ENCODE measurements at places on chromosomes 11 and 22.

- DNase-seq, result no peak
- no peak overlapping the region for H3K4me3 ChIP-seq
- H3K4me1 ChIP-seq, result no peaks in the 10 kb centered on the region
- no peak overlapping the region for H3K27ac ChIP-seq
- no peaks in the 10 kb centered on the region for H3K36me3 ChIP-seq
Observed at GRCh38 chr11:32307471-32307870, 127.9 kb downstream of the WT1 start.

GRCh38 chr11:8593935-8594909, at the start of gene STK33:
STK33 (minus strand) TSS chr11:8594228; CDS start chr11:8474905, 119,323 bp downstream.
- H3K27me3 ChIP-seq, result peaks cover 3% of the 10 kb centered on the region
- peak within 1 kb of the TSS; percentile 6 for H3K27ac ChIP-seq
- H3K4me1 ChIP-seq, result peaks cover 14% of the 10 kb centered on the region
- H3K36me3 ChIP-seq, result no peaks in the 10 kb centered on the region
- H3K4me3 ChIP-seq, result peak within 1 kb of the TSS; percentile 95

DNA sequence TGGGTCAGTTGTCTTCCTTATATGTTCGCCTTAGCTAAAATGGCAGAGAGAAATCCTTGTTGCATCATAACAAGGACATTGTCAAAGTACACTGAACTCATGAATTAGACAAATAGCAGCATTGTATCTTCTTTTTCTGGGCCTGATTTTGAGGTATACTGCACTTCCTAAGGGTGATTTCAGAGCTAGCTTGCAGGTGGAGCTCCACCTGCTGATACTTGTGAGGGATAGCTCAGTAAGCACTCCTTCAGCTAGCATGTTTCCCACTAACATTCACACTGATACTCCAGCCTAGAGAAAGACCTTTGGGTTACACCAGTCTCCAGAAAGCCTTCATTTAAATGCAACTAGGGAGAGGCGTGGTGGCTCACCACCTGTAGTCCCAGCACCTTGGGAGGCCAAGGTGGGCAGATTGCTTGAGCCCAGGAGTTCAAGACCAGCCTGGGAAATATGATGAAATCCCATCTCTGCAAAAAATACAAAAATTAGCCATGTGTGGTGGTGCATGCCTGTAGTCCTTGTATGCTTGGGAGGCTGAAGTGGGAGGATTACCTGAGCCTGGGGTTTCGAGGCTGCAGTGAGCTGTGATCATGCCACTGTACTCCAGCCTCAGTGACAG, 29.8 kb downstream of the JAM3 start:
- H3K27me3 ChIP-seq, result no peaks in the 10 kb centered on the region
- no peak overlapping the region for H3K4me3 ChIP-seq
- H3K36me3 ChIP-seq, result peaks cover 37% of the 10 kb centered on the region
- H3K4me1 ChIP-seq, result peaks cover 48% of the 10 kb centered on the region
- no peak overlapping the region for H3K27ac ChIP-seq

DNA sequence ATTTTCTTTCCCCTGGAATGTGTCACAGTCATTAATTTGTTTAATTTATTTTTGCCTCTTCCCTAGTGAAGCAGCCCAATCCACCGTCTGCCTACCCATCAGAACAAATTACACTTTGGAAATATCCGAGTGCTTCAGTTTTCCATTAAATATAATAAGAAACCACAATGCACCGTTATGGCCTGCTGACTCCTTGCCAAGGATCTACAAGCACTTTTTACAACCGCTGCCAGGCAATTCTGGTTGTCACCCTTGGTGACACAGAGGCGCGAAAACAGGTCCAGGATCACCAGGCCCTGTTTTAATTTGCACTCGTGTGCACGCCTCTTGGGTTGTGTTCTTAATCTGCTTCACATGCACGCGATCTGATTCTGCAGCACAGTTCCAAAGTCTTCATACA, 43.9 kb downstream of the KIRREL3 start:
- H3K27ac ChIP-seq, result no peak overlapping the region
- no peaks in the 10 kb centered on the region for H3K4me1 ChIP-seq
- no peaks in the 10 kb centered on the region for H3K36me3 ChIP-seq
- no peak overlapping the region for H3K4me3 ChIP-seq
- no peak for DNase-seq

GRCh38 chr11:69941546-69942332, 122.5 kb upstream of the FGF3 start:
- no peak for DNase-seq
- no peaks in the 10 kb centered on the region for H3K27me3 ChIP-seq
- H3K4me3 ChIP-seq, result no peak overlapping the region
- no peak overlapping the region for H3K27ac ChIP-seq
- H3K36me3 ChIP-seq, result no peaks in the 10 kb centered on the region

DNA sequence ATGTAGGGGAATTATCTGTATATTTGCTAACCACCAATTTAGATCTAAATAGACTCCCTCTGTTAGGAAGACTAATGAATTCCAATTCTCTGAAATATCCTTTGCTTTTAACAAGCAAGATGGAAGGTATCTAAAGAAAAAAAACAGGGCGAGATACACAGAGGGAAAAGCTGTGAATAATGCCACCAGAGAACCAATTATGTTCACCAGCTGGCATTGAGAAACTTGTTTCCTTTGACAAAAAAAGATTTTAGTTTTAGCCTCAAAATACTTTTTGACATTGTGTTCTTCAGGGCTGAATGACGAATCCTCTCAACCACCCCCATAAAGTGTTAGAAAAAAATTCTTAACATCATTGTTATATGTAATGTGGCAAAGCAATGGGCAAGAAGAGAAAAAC, 19.0 kb downstream of the HTR3B start:
- no peak overlapping the region for H3K4me3 ChIP-seq
- no peak for DNase-seq
- H3K27me3 ChIP-seq, result no peaks in the 10 kb centered on the region
- no peaks in the 10 kb centered on the region for H3K36me3 ChIP-seq
- H3K27ac ChIP-seq, result no peak overlapping the region
- H3K4me1 ChIP-seq, result no peaks in the 10 kb centered on the region

DNA sequence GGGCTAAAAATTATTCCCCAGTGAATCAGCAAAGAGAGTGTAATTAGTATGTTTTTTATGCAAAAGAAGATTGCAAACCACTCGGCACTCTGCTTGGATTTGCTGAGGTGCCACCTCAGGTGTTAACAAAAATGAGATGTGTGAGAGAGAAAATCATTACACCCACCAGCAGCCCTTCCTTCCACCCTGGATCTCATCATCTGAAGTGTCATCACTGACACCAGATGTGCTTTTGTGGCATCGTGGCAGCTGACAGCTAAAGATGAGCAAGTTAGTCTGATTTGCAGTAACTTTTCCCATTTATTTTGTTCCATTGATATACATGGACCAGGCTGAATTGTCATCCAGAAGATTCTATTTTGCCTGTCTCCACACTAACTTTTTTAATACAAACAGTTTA, 44.6 kb upstream of the PAK1 start:
- no peak overlapping the region for H3K27ac ChIP-seq
- peaks cover 12% of the 10 kb centered on the region for H3K4me1 ChIP-seq
- H3K4me3 ChIP-seq, result no peak overlapping the region
- no peaks in the 10 kb centered on the region for H3K27me3 ChIP-seq
- no peak for DNase-seq

- no peak overlapping the region for H3K4me3 ChIP-seq
- H3K36me3 ChIP-seq, result peaks cover 35% of the 10 kb centered on the region
- H3K27ac ChIP-seq, result no peak overlapping the region
- H3K27me3 ChIP-seq, result peaks cover 2% of the 10 kb centered on the region
- peaks cover 33% of the 10 kb centered on the region for H3K4me1 ChIP-seq
Observed at GRCh38 chr11:134134167-134134566, 65.3 kb downstream of the JAM3 start.

- H3K27me3 ChIP-seq, result no peaks in the 10 kb centered on the region
- H3K27ac ChIP-seq, result no peak overlapping the region
- H3K4me3 ChIP-seq, result no peak overlapping the region
Observed at GRCh38 chr22:34608540-34609115, 457.3 kb upstream of the ISX start.

DNA sequence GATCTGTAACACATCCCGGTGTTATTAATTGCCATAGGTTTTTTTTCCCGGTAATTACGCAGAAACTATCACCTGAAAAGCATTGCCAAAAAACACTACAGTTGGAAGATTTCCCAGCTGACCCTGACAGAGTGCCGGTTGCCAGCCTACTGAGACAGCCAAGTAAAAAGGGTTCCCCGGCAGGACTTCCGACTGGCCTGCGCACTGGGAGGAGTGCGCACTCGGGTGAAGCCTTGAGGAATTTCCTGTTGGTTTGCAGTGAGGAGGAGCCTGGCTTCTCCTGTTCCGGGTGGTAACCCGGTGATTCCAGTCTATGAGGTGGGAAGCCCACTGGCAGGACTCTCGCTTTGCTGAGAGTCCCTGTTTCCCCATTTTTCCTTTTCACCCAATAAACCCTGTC, 52.1 kb downstream of the CNTF start:
- H3K27ac ChIP-seq, result no peak overlapping the region
- H3K36me3 ChIP-seq, result no peaks in the 10 kb centered on the region
- H3K27me3 ChIP-seq, result no peaks in the 10 kb centered on the region
- no peak for DNase-seq
- H3K4me3 ChIP-seq, result no peak overlapping the region
- no peaks in the 10 kb centered on the region for H3K4me1 ChIP-seq

- no peak overlapping the region for H3K27ac ChIP-seq
- no peak for DNase-seq
- no peak overlapping the region for H3K4me3 ChIP-seq
- no peaks in the 10 kb centered on the region for H3K36me3 ChIP-seq
- H3K27me3 ChIP-seq, result no peaks in the 10 kb centered on the region
Observed at GRCh38 chr11:28298209-28298608, 190.0 kb downstream of the METTL15 start.

DNA sequence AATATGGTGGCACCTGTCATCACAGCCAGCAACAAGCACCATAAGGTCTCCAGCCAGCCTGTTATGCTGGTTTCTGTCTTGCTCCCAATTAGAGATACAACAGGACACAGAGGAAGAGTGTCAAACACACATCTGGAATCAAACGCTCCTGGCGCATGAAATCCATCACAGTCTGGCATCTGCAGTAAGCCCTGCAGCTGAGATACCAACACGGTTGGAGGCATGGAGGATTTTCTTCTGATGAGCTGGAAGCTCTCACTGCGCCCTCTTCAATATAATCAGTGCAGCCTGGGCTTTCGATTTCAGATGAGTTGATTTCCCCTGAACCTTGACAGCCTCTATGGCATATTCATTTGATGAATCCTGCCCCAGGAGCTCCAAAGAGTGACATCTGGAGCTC, 27.8 kb upstream of the CARS1 start:
- H3K36me3 ChIP-seq, result peaks cover 7% of the 10 kb centered on the region
- no peak overlapping the region for H3K4me3 ChIP-seq
- peaks cover 6% of the 10 kb centered on the region for H3K27me3 ChIP-seq
- no peak for DNase-seq
- H3K27ac ChIP-seq, result no peak overlapping the region

- no peak overlapping the region for H3K4me3 ChIP-seq
- H3K27ac ChIP-seq, result no peak overlapping the region
- peaks cover 13% of the 10 kb centered on the region for H3K36me3 ChIP-seq
- no peak for DNase-seq
Observed at GRCh38 chr22:50439314-50439870, 35.4 kb downstream of the SBF1 start.

GRCh38 chr22:38266120-38266519, 6.7 kb downstream of the TMEM184B start:
- no peak overlapping the region for H3K27ac ChIP-seq
- DNase-seq, result no peak

- DNase-seq, result no peak
- no peaks in the 10 kb centered on the region for H3K27me3 ChIP-seq
- H3K4me1 ChIP-seq, result no peaks in the 10 kb centered on the region
- H3K4me3 ChIP-seq, result no peak overlapping the region
- no peak overlapping the region for H3K27ac ChIP-seq
- H3K36me3 ChIP-seq, result no peaks in the 10 kb centered on the region
Observed at GRCh38 chr11:91272089-91272488, 952.5 kb upstream of the FAT3 start.

DNA sequence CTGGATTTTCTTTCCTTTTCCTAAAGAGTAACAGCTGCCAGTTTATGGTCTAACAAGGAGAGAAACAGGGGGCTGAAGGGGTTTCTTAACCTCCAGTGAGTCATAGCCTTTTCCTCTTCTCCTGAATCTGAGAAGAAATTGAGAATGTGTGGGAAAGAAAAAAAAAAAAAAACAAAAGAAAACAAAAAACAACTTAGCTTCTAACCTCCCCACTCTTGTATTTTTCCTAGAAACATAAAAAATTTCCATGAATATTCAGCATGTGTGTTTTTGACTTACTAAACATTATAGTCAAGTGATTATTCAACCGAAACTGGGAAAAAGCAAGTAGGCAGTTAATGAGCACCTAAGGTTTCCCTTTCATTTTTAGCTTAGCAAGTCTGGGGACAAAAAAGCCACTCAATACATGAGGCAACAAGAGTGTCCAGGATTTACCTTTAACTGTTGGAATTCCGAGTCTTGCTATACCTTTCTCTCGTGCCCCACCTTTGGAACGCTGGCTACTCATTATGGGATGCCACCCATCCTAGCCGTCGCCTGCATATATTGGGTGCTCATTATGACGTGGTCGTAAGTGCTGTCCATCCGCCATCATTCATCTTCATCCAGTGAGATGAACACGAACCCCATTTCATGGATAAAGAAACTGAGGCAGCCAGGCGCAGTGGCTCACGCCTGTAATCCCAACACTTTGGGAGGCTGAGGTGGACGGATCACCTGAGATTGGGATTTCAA, 2.4 kb downstream of the ASPHD2 start:
- H3K36me3 ChIP-seq, result peaks cover 14% of the 10 kb centered on the region
- peaks cover 35% of the 10 kb centered on the region for H3K4me1 ChIP-seq
- peaks cover 2% of the 10 kb centered on the region for H3K27me3 ChIP-seq
- no peak for DNase-seq

GRCh38 chr11:43942662-43943371, 380 bp downstream of the C11orf96 start:
- peaks cover 8% of the 10 kb centered on the region for H3K4me1 ChIP-seq
- peak; percentile 22 for DNase-seq
- H3K27me3 ChIP-seq, result peaks cover 32% of the 10 kb centered on the region

- no peak overlapping the region for H3K4me3 ChIP-seq
- no peak for DNase-seq
- H3K27ac ChIP-seq, result no peak overlapping the region
- H3K27me3 ChIP-seq, result no peaks in the 10 kb centered on the region
Observed at GRCh38 chr22:42825796-42826195, 31.3 kb downstream of the ARFGAP3 start.

GRCh38 chr11:27914080-27914479, 193.9 kb downstream of the KIF18A start:
- H3K4me1 ChIP-seq, result no peaks in the 10 kb centered on the region
- H3K36me3 ChIP-seq, result no peaks in the 10 kb centered on the region
- H3K27me3 ChIP-seq, result peaks cover 1% of the 10 kb centered on the region
- no peak for DNase-seq
- H3K27ac ChIP-seq, result no peak overlapping the region

GRCh38 chr11:105092256-105093239, 47.0 kb downstream of the CARD18 start:
- H3K27ac ChIP-seq, result no peak overlapping the region
- H3K36me3 ChIP-seq, result no peaks in the 10 kb centered on the region
- peaks cover 7% of the 10 kb centered on the region for H3K4me1 ChIP-seq
- no peak for DNase-seq

DNA sequence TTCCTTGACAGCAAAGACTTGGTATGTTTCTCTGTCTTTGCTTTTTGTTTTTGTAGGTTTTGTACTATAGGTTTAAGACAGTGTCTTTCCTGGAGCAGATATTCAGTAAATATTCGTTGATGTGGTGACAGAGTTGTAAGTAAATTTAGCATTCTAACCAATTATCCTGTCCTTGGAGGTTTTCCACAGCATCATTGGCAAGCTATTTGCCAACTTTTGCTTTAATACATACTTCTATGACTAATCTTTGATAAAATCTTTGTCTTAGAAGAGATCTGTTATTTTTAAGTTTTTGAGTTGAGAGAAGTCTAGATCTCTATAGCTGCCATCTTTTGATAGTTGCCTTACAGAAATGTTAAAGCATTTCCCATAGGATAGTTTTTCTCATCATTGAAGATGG, 3.8 kb downstream of the USP47 start:
- peaks cover 37% of the 10 kb centered on the region for H3K4me1 ChIP-seq
- H3K27ac ChIP-seq, result no peak overlapping the region
- no peak for DNase-seq
- H3K36me3 ChIP-seq, result no peaks in the 10 kb centered on the region

Measured in endothelial cell (in vitro differentiated cells).